ENCODE measurements at places on chromosomes 12 and 14.

DNA sequence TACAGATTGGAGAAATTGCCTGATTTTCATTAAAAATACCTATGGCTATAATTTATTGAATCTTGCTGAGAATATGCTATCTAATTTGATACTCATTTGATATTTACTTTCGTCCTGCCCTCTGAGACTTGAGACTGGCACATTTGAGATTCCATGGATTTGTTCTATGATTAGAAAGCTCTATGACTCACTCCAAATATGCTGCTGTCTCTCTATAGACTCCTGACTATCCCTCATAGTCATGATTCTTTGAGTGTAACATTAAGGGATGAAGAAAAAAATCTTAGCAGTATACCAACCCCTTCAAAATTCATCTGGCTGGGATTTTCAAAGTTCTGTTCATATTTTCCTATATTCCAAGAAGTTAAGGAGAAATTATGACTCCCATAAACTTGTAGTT is 191.9 kb downstream of the LRIG3 start:
- DNase-seq = no peak

DNA sequence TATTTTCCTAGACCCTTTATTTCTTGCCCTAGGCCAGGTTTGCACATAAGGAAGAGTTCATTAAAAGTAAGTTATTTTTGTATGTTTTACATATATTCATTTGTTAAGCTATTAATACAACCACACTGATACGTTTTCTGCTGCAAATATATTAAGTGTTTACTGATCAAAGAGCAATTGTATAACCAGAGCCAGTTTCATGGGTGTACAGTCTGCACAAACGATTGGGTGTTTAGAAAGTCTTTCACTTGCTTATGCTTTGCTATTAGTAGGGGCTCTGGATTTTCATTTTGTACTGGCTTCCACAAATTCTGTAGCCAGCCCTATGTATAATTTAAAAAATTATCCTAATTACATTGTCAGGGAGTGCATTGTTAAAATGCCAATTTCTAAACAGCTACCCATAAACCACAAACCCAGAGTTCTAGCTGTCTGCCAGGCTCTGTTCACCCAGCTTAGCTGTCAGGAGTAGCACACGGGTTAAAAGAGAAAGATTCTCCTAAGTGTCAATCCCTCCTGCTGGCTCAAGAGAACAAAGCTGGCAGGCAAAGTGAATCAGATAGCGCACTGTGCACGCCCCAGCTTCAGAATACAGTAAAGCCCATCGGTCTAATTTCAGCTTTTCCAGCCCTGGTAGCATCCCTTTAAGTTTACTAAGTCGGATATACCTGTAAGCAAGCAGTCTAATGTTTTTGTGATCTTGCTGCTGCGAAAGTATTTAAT is 151.0 kb upstream of the LMO3 start:
- no peak for DNase-seq

DNA sequence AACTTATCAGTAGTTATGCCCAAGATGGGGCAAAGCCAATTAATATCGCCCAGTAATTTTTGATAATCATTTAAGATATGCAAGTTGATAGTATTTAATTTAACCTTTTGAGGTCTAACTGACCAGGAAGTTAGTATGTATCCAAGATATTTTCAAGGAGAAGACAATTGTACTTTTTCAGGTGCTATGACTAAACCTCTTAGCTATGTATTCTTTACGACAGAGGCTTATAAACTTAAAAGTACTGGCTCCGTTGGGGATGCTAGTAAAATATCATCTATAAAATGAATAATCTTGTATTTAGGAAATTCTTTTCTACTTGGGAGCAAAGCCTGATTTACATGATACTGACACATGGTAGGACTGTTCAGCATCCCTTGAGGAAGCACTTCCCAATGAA is 40.3 kb downstream of the TMTC3 start:
- no peak for DNase-seq

- no peak for DNase-seq
These were observed 10.4 kb downstream of the CFAP73 start for GRCh38 chr12:113159937-113160336.

GRCh38 chr12:115485967-115486366 is 791.5 kb downstream of the MED13L start:
- DNase-seq = no peak

DNA sequence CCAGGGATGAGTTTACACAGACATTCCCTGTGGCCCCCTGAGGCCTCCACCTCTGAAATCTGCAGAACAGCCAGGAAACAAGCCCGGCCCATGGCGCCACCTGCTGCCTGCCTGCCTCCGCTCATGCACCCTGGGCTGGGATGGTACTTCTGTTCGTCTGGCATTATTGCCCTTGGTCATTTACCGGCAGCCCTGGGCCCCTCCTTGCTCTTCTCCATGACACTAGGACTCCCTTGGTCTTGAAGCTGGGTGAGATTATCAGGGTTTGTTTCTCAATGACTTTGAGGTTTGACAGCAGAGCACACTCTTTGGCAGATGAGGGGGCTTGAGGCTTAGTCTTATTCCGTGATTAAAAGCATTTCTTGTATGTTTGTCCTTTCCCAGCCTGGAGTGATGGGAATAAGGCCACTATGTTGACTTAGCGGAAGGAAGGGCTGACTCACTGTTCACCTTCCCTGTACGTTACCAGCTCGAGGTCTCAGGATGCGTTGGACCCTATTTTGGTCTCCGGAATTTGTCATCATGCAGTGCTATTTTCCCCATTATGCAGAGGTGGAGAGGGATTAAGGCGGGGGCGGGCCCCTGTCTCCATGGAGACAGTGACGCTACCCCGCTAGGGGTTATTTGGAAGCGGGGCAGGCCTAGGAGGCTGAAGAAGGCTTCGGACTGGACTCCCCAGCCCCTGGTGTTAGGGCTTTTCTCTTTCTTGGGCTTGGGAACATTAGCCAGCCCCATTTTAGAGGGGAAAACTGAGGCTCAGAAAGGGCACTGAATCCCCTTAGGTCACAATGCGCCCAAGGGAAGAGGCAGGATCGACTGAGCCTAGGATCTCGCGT is 706 bp upstream of the PEX5 start:
- no peak for DNase-seq

- DNase-seq = no peak
These were observed 45.6 kb upstream of the SOCS2 start for GRCh38 chr12:93526786-93527428.

GRCh38 chr12:65765436-65765813 is 58.9 kb upstream of the HMGA2 start:
- no peak for DNase-seq

DNA sequence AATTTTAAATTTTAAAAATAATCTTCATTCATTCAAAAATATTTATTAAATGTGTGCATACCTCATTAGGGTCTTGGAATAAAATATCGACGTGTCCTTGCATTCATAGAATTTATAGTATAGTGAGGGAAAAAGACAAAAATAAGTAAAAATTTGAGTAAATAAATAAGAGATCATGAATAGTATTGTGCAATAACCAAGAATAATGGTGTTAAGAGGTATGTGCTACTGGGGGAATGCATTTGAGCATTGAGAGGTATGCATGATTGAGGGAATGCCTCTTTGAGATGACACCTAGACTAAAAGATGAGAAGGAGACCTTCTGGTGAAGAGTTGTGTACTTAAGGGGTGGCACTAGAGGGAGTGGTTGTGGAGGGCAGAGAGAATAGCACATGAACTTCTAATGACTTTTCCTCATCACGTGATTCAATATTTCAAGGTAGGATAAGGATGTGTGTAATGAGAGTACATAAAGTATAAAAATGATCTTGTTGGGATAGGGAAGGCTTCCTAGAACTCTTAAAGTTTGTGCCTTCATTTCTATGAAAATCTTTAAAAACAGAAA is 18.8 kb upstream of the CATSPERB start:
- DNase-seq = no peak

- DNase-seq = no peak
These were observed 51.7 kb upstream of the FERMT2 start for GRCh38 chr14:53002576-53002975.

GRCh38 chr14:71324767-71325272 is 417.6 kb downstream of the PCNX1 start:
- DNase-seq = no peak

DNA sequence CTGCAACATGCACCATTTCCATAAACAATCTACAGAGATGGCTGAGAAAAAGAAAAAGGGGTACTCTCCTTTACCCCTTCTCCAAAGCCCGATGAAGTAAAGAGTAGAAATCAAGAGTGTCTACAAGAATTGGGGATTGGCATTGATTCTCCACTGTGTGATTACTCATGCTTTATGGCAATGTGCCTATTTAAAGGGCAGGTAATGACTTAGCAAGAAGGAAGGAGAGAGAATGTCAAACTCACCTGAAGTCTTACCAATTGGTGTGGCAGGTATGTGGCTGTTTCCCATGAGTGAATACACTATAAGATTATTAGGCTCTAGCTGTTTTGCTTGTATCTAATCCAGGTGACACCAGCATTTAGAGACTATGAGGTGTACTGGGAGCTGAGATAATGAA is 275.3 kb downstream of the CCER1 start:
- DNase-seq = no peak

DNA sequence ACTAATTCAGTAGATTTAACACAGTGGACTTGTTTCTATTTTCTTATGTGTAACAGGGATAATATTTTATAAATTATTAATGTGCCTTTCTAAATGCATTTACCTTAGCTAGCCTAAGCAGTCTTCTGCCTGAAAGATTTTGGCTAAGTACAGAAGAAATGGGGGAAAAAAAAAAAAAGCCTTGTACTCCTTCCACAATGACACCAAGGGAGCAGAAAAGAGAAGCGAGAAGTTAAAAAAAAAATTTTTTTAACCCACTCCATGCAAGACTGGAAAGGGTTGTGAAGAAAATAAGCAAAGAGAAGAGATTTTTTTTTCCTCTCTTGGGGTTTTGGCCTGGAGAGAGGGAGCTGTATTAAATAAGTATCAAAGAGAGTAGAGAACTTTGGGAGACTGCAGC is 28.7 kb downstream of the NELL2 start:
- DNase-seq = no peak

DNA sequence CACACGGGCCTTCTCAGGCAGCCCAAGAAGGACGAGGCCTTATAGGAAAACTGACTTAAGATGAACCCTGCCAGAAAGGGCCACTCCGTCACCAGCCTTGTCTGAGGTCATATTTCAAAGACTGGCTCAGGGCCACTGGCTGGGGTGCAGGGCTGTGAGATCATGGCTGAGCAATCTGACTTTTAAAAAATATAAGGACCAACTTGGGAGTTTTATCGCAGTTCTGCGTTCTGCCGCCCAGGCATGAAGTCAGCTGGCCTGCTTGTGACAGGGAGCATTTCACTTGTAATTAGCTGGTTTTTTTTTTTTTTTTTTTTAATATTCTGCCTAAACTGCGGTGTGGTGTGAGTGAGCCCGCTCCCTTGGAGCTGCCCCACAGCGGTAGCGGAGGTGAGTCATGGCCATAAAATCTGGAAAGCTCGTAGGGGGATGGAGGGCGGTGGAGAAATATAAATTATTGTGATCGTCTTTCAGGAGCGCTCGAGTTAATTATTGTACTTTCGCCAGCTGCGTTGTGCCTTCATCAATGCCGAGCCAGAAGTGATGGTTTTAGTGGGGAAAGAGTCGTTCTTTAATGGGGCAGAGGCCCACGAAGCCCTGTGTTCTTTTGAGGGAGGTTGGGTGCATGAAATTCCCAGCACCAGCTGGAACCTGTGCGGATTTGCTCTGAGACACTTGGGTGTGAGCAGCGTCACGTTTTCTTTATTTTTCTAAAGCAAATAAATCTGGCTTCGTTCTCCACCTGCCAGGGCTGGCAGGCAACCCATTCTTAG is 231.9 kb downstream of the C12orf75 start:
- peak; percentile 13 for DNase-seq

DNA sequence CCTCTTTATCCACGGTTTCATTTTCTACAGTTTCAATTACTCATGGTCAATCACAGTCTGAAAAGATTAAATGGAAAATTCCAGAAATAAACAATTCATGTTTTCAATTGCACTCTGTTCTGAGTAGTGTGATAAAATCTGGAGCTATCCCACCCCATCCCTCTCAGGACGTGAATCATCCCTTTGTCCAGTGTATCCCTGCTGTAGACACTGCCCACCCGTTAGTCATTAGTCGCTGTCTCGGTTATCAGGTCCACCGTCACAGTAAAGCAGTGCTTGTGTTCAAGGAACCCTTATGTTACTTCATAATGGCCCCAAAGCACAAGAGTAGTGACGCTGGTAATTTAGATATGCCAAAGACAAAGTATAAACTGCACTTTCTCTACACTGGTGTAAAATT is 141.0 kb upstream of the LMNTD1 start:
- peak; percentile 8 for DNase-seq

GRCh38 chr12:65800937-65801336 is 23.3 kb upstream of the HMGA2 start:
- no peak for DNase-seq

DNA sequence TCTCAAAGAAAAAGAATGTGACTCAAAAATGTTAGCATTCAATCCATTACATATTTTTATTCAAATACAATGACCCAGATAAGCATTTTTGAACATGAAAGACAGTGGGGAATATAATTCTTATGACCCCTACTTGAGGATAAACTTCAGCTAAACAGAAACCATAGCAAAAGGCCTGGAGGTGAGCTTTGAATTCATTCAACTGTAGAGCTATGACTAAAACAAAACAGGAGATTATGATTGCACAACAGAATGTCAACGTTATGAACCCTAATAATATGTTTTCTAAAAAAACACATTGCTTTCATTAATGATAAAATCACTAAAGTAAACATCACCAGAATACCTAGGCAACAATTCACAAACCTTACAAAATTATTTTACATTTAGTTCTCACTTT is 27.8 kb downstream of the EFCAB11 start:
- no peak for DNase-seq

DNA sequence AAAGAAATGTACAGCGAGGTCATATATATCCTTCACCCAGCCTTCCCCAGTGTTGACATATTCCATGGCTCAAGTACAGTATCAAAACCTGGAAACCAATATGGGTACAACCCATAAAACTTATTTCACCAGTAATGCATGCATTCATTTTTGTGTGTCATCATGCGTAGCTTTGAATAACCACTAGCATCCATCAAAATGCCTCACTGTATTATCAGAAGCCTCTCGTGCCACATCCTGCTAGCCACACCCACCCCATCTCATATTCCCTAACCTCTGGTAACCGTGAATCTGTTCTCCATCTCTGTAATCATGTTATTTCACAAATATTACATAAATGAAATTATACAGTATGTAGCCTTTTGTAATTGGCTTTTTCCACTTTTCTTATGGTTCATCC is 314.3 kb downstream of the RAD51B start:
- DNase-seq = no peak

DNA sequence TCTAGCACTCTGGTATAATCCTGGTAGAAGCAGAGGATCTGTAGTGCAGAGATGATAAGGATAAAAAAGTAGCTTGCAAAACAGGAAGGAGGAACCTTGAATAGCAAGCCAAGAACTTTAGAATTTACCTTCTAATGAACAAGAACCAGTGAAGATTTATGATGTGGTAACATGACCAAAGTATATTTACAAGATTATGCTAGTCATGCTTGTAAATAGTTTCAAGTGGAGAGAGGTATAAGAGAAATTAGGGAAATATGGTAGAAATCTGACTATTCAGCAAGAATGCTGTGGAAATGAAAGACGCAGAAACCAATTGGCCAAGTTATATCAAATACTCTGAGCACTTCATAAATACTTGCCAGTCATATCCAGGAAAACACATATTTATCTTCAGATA is 47.8 kb downstream of the ERGIC2 start:
- DNase-seq = no peak

- DNase-seq = no peak
These were observed 5.9 kb upstream of the VCPKMT start for GRCh38 chr14:50122291-50122690.
